ENCODE measurements at places on chromosomes 7 and 10.

- no peak for DNase-seq
These were observed 180.0 kb upstream of the INHBA start for GRCh38 chr7:41882745-41883420.

GRCh38 chr10:75972491-75973276 is 541.3 kb downstream of the LRMDA start:
- no peak for DNase-seq

- DNase-seq: no peak
These were observed 759.4 kb downstream of the CNTNAP2 start for GRCh38 chr7:146875981-146876380.

- DNase-seq: peak; percentile 52
These were observed 488 bp downstream of the EIF4H start for GRCh38 chr7:74174606-74175082.

DNA sequence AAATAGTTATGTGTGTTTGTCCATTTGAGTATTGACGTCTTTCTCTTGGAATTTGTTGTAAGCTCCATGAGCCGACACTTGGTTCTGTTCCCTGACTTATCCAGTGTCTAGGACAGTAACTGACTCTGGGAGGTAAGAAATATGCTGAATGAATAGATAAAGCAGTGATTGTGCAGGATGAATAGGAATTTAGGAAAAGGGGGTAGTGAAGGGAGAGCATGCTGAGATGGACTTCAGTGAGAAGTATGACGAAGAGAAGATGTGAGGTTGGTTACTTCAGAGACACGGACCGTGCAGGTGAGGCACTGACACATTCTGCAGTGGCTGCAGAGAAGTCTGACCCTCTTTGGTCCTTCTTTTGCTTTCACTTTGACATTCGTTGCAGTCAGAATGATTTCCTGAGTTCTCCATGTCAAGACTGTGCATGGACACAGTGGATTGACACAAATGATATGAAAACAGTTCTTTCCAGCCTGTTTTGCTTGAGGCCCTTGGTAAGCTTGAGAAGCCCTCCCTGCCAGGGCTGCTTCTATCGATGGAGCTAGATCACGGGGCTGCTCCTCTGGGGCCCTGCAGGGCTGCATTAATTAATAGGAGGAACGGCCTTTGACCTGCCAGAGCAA is 261.5 kb upstream of the SORCS1 start:
- no peak for DNase-seq
